ENCODE measurements at places on chromosomes 4 and X. TPM values are rescaled to one million over a fixed set of nuclear protein-coding genes. Genes with fewer than 3 reads are reported as not detected.

- DNase-seq = no peak
- no peaks in the 10 kb centered on the region for H3K36me3 ChIP-seq
- no peaks in the 10 kb centered on the region for H3K27me3 ChIP-seq
- no peak overlapping the region for H3K27ac ChIP-seq
- no peaks in the 10 kb centered on the region for H3K4me1 ChIP-seq
- no peak overlapping the region for H3K4me3 ChIP-seq
Measured at GRCh38 chr4:174713821-174714220, 115.2 kb downstream of the GLRA3 start.

DNA sequence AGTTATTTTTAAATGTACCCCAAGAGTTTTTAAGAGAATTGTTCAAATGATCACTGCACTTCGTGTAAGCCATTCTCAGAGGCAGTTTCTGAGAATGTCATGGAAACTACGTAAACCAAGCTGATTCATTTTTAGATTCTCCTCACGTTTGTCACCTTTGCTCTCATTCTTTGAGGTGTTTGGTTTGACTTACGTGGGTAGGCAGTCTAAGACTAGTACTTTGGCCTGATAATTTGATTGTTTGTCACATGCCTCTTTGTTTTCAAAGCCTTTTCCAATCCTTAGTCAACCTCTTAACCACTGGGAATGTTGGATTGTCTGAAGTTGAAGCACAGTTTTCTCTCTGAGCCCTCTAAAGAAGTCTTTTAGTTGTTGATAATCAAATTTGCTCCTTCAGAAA is 10.5 kb downstream of the SEPTIN11 start:
- no peaks in the 10 kb centered on the region for H3K27me3 ChIP-seq
- H3K4me3 ChIP-seq = no peak overlapping the region
- H3K27ac ChIP-seq = no peak overlapping the region
- peaks cover 10% of the 10 kb centered on the region for H3K4me1 ChIP-seq
- DNase-seq = no peak

DNA sequence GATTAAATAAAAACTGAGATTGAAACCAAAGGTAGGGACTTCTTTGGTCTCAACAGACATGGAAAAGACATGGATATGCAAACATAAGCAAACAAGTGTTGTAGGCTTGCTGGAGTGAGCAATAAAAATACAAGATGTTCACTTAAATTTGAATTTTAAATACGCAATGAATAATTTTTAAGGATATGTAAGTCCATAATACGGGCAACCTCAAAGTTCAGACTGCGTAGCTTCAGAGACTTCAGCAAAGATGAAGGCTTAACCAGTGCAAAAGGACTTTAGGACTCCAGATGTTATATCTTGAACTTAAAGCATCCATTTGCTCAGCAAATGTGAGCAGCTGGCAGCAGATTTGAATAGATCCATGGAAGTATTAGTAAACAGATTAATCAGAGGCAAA is 549.3 kb downstream of the ARAP2 start:
- no peak for DNase-seq
- H3K4me3 ChIP-seq = no peak overlapping the region
- H3K27ac ChIP-seq = no peak overlapping the region
- no peaks in the 10 kb centered on the region for H3K36me3 ChIP-seq

Gene MAGED4
- total RNA-seq = 2.1 TPM

GRCh38 chr4:158422546-158422945 is 99.1 kb upstream of the RXFP1 start:
- no peak for DNase-seq
- no peaks in the 10 kb centered on the region for H3K4me1 ChIP-seq

GRCh38 chr4:81629366-81629765 is 157.7 kb upstream of the RASGEF1B start:
- no peaks in the 10 kb centered on the region for H3K27me3 ChIP-seq
- no peak overlapping the region for H3K27ac ChIP-seq
- no peak overlapping the region for H3K4me3 ChIP-seq
- no peak for DNase-seq

DNA sequence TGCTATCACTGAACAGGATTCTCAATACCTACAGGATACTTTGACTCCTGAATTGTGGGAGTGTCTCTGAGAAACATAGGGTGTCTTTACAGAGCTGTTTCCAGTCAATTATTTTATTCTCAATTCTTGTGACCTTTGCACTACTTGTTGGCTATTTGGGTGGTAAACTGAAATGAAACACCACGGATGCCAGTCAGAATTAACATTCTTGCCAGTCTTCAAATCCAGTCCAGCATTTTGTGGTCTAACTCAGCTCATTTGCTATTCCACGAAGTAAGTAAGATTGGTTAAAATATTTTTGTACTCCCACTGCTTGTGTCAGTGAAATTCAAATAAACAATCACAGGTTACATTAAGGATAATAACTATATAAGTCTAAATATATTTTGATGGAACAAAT is 197.9 kb downstream of the ANKRD50 start:
- H3K27me3 ChIP-seq = no peaks in the 10 kb centered on the region
- H3K36me3 ChIP-seq = no peaks in the 10 kb centered on the region
- no peak overlapping the region for H3K4me3 ChIP-seq
- DNase-seq = no peak

Gene TMEM47
- 33.6 TPM for total RNA-seq

Gene ARAP2
- total RNA-seq = 57.2 TPM

- no peaks in the 10 kb centered on the region for H3K36me3 ChIP-seq
- DNase-seq = no peak
- H3K4me1 ChIP-seq = no peaks in the 10 kb centered on the region
- no peak overlapping the region for H3K27ac ChIP-seq
- H3K27me3 ChIP-seq = no peaks in the 10 kb centered on the region
- H3K4me3 ChIP-seq = no peak overlapping the region
Measured at GRCh38 chr4:129328162-129328561, 232.2 kb downstream of the C4orf33 start.

DNA sequence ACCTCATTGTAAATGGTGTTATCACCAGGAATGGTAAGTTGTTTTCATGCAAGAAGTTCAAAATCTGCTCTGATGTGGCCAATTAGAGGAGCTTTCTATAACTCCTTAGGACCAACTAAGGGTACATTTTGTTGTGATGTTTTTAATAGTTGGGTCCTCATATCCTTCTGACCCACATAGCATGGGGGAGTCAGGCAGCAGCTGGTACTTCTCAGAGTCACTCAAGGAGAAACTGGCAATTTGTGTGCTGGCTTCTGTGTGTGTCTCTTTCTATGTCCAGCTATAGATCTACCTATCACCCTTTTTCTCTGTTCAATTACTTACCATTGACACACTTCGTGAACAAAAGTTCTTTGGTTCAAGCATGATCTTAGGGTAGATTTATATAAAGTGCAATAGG is 194.3 kb upstream of the TENM3 start:
- H3K36me3 ChIP-seq = no peaks in the 10 kb centered on the region
- no peaks in the 10 kb centered on the region for H3K4me1 ChIP-seq
- no peak for DNase-seq
- no peaks in the 10 kb centered on the region for H3K27me3 ChIP-seq

Gene FBXO8
- total RNA-seq = 33.8 TPM

DNA sequence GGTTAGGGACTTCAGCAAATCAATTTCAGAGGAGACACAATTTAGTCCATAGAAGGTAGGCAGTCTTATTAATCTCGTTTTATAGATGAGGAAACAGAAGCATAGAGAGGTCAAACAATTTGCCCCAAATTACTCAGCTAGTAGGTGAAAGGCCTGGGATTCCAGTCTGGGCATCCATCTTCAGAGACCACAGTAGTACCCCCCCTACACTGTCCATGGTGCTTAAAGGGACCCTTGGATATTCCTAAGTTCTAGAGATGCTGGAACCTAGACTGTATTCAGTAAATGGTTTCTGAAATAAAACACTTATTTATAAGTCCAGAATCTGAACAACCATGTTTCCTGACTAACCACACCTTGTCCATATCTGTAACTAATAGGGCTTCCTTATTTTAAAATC is 174.8 kb downstream of the CEP135 start:
- H3K27ac ChIP-seq = no peak overlapping the region
- no peaks in the 10 kb centered on the region for H3K27me3 ChIP-seq
- DNase-seq = no peak
- no peaks in the 10 kb centered on the region for H3K36me3 ChIP-seq
- H3K4me1 ChIP-seq = no peaks in the 10 kb centered on the region

DNA sequence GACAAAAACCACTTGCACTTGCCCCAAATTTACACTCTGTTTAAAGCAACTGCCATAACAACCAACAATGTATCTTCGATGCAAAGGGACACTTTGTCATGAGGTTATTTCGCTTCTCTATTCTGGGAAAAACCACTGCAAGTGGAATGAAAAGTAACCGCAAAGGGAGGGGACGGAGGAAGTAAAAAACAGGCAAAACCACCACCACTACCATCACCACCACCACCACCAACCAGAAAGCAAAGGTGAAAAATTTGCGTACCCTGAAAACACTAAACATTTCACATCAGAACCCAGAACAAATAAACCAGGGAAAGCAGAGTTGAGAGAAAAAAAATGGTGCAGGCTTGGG is 1.2 kb upstream of the N4BP2 start:
- DNase-seq = no peak
- no peaks in the 10 kb centered on the region for H3K27me3 ChIP-seq
- H3K4me3 ChIP-seq = peak overlapping the region; percentile 85
- peak overlapping the region; percentile 100 for H3K27ac ChIP-seq
- H3K4me1 ChIP-seq = peaks cover 18% of the 10 kb centered on the region

Gene NUP62CL
- 0.78 TPM for total RNA-seq

- no peaks in the 10 kb centered on the region for H3K27me3 ChIP-seq
- H3K27ac ChIP-seq = no peak overlapping the region
- DNase-seq = no peak
Measured at GRCh38 chrX:133933316-133933715, 52.1 kb downstream of the GPC3 start.

Gene GAGE12F
- total RNA-seq = not detected

DNA sequence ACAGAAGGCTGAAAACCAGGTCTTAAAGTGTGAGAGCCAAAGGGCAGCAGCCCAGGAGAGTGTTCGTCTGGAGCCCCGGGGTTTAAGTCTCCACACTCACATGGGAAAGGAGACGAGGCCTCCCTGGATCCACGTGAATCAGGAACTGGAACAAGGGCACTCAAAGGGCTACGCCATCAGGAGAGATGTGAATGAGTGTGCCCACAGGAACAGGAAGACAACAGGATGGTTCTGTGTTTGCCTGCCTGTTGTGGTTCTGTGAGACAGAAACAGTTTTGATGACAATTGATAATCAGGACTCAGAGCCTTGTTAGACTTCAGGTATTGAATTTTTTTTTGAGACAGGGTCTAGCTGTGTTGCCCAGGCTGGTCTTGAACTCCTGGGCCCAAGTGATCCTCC is 4.9 kb upstream of the CTBP1 start:
- H3K27ac ChIP-seq = no peak overlapping the region
- H3K4me3 ChIP-seq = no peak overlapping the region
- H3K27me3 ChIP-seq = no peaks in the 10 kb centered on the region
- no peak for DNase-seq
- no peaks in the 10 kb centered on the region for H3K36me3 ChIP-seq

Gene SPARCL1
- total RNA-seq = 369 TPM

DNA sequence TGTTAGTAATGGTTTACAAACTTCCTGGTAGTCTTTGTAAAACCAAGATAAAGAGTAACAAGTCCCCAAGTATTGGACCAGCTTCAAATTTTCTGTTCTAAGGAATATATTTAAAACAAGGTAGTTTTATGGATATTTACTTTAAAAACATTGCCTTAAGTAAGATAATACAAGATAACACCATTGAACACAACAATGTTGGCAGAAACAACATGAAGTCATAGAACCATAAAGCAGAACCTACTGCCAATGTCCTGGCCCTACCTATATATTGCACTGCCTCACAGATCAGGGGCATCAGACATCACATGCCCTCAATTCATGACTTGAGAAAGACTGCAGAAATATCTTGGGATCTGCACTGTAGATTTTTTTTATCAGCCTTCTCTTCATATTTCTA is 1176.2 kb downstream of the PCDH7 start:
- H3K27me3 ChIP-seq = no peaks in the 10 kb centered on the region
- no peak overlapping the region for H3K27ac ChIP-seq
- DNase-seq = no peak
- no peaks in the 10 kb centered on the region for H3K36me3 ChIP-seq
- no peak overlapping the region for H3K4me3 ChIP-seq

DNA sequence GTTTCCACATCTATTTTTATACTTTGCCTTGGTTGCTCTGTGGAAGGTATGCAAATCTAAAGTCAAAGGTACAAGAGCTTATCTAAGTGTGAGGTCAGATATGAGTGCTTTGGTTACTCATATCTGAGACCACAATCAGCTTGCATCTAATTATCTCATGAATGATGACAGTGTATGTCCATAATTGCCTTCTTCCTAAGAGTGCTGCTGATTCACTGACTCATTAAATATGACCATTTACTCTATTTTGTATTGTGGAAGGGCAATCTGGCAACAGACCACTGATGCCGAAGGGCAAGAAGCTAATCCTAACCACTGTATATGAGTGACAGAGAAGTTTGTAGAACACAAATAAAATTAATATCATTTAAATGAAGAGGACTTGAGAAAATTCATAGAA is 1190.2 kb upstream of the AGA start:
- no peak overlapping the region for H3K4me3 ChIP-seq
- H3K36me3 ChIP-seq = no peaks in the 10 kb centered on the region
- no peaks in the 10 kb centered on the region for H3K27me3 ChIP-seq
- no peaks in the 10 kb centered on the region for H3K4me1 ChIP-seq

DNA sequence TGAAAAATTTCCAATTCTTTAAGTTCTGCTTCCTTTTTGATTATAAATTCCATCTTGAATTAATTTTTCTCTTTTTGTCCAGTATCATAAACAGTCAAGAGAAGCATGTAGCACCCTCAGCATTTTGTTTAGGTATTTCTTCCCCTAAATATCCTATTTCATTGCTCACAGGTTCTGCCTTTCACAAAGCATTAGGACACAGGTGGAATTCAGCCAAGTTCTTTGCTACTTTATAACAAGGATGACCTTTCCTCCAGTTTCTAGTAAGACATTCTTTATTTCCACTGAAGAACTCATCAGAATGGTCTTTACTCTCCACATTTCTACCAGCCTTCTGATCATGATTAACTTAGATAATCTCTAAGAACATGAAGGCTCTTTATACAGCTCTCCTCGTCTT is 7.4 kb downstream of the SLC9B1 start:
- DNase-seq = no peak
- H3K4me3 ChIP-seq = no peak overlapping the region
- peak overlapping the region; percentile 20 for H3K27ac ChIP-seq
- no peaks in the 10 kb centered on the region for H3K27me3 ChIP-seq
- no peaks in the 10 kb centered on the region for H3K36me3 ChIP-seq

DNA sequence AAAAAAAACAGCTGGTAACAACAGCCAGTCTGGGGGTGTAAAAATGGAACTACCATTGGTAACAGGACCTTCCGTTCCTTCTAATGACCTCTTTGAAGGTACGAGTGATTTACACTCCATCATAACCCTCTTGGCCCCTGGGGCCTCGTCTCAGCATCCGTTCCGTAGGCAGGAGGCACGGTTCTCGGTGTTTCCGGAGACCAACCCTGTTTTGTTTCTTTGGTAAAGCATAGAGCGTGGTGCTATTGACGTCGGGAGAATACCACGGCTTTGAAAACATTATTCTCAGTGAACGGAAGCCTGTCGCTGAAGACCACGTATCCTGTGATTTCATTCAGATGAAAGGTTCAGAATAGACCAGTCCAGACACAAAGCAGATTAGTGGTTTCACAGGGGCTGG is 198.9 kb downstream of the ASMT start:
- H3K27ac ChIP-seq = no peak overlapping the region
- DNase-seq = no peak
- H3K27me3 ChIP-seq = no peaks in the 10 kb centered on the region
- no peaks in the 10 kb centered on the region for H3K36me3 ChIP-seq
- H3K4me1 ChIP-seq = no peaks in the 10 kb centered on the region
- H3K4me3 ChIP-seq = no peak overlapping the region

Gene CXorf51B
- total RNA-seq = not detected

Data from upper lobe of right lung (tissue), 1 donor.